ENCODE measurements at places on chromosomes 5 and 9.
A peak's percentile ranks its signal among the peaks of the same experiment; 100 is the strongest.

GRCh38 chr5:14034963-14035362 is 90.5 kb upstream of the DNAH5 start:
- DNase-seq, result no peak

- DNase-seq, result no peak
Measured at GRCh38 chr9:6644346-6645104, 1.0 kb downstream of the GLDC start.

GRCh38 chr5:137269274-137269673 is 229.9 kb downstream of the SPOCK1 start:
- no peak for DNase-seq

GRCh38 chr5:54093081-54093492 is 217.3 kb downstream of the ARL15 start:
- no peak for DNase-seq

DNA sequence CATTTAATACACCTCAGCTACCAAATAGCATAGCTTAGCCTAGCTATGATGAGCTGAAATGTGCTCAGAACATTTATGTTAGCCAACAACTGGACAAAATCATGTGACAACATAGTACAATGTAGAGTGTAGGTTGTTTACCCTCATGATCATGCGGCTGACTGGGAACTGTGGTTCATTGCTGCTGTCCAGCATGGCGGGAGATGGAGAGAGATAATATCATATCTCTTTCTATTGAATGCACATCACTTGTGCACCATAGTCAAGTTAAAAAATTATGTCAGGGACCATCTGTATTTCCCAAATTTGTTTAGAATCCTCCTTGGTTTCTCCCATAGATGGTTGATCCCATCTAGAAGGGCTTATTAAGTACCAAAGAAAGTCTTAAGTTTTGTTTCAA is 151.1 kb upstream of the ELL2 start:
- DNase-seq, result no peak

DNA sequence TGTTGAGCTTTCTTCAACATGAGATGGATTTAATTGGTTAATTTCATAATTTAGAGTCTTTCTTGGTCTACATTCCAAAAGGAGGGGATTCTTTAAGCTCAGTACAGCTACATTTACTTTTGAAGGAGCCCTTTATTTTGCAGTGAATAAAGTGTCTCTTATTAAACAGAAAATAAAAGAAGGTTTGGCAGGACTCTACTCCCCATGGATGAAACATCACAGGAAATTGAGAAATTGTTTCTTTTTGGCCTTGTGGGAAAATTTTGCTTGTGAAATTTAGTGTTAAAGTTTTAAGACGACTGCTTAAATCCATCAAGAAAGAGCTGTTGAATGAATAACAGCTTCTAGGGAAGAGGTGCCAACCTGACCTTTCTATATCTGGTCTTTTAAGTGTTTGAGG is 187.7 kb downstream of the NTRK2 start:
- DNase-seq, result no peak

DNA sequence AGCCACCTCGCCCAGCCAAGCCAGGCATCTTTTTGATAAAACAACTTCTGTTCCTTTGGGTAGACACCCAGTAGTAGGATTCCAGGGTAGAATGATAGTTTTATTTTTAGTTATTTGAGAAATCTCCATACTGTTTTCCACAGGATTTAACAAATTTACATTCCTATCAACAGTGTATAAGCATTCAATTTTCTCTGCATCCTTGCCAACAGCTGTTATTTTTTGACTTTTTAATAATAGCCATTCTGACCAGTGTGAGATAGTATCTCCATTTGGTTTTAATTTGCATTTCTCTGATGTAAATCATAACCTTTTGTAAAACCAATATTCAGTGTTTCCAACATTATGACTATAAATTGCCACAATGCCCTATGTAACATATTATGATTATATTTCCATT is 28.2 kb upstream of the CCNB1 start:
- no peak for DNase-seq

- no peak for DNase-seq
Measured at GRCh38 chr9:92976431-92976830, 29.1 kb downstream of the FGD3 start.

DNA sequence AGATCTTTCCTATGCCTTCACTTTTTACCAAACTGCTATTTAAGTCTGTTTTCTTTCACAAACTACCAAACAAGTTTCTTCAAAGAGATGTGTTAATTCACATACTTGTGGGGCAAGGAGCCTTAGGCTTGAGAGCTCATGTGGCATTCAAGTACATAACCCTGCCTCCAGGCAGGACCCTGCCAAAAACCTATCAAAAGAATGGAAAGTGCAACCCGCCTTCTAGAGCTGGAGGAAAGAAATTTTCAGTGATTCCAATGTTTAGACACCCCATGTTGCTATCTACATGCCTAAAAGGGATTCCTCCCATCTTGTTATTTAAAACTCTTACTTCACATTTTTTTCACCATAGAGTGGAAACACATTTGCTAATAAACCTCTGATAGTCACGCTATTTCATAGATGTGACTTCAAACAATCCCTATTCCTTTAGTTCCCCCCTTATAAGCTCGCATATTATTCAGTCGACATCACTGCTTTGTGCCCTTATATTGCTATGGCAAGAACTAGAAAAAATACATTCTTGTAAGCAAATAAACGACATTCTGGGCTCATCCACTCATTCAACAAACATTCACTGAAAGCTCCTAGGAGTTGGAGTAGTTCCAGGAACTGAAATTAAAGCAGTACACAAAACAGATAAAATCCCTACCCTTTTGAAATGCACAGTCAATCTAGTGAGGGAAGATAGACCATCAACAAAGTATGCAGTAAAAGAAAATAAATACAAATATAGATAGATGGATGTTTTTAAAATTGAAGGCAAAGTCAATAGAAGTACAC is 518.1 kb downstream of the ELAVL2 start:
- no peak for DNase-seq

GRCh38 chr5:145949474-145949873 is 13.1 kb downstream of the SH3RF2 start:
- no peak for DNase-seq

GRCh38 chr9:77738932-77739331 is 90.8 kb upstream of the GNA14 start:
- no peak for DNase-seq

- no peak for DNase-seq
Measured at GRCh38 chr9:79939819-79940218, 368.1 kb downstream of the TLE4 start.

DNA sequence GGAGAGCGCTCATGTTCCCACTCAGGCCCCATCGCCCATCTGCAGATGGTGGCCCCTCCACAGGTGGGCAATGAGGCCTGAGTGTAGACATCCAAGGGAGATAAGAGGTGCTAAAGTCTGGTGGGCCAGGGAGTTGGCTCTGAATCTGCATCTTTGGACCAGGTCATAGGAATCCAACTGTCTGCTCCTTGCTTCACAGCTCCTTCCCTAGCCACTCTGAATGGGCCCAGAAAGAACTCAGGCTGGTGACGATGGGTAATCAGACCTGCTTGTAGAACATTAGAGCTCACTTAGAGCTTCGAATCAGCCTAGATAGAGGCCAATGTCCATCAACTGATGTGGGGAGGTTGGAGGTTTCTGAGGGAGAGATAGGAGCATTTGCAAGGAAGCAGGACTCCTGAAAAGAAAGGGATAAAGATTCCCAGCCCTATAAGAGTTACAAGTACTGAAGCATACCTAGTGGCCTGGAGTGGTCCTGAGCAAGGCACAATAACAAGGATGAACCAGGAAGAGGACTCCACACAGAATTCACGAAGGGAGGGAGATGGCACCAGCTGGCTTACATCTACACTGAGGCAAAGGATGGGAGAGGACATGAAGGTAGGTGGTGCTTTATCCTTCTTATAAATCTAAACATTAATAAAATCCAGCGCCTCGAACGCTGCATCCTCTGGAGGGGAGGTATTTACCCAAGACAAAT is 132.8 kb upstream of the ALDH1B1 start:
- DNase-seq, result no peak

DNA sequence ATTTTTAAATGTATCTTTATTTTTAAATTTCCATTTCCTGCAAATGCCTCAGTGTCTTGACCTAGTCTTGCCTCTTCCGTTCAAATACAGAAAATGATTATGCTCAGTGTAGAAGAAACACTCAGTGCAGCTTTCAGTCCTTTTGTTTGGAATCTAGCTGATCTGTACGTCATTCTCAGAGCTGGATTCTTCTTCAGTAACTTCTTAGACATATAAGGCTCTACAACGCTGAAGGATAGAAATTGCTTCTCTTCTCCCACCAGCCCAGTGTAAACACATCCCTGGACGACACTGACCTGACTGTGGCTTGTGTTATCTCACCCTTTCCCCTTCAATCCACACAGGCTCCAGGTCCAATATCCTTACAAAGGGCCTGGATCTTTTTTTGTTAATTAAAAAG is 3.2 kb upstream of the ALDH1B1 start:
- DNase-seq, result no peak

DNA sequence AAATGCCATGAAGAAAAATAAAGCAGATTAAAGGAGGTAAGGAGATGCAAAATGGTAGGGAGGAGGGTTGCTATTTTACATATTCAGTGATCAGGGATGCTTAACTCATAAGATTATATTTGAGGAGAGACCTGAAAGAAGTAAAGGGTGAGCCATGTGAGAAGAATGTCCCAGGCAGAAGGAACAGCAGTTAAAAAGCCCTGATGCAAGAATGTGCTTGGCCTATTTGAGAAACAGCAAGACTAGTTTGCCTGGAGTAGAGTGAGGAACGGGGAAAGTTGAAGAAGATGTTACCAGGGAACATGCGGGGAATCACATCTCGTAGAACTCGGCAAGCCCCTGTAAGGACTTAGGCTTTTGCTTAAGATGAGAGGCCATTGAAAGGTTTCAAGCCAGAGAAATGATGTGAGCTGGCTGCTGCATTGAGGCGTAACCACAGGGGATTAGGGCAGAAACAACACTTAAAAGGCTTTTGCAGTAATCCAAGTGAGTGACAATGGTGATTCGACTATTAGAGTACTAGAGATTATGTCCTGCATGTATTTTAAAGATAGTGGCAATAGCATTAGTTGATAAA is 198.7 kb downstream of the VPS13A start:
- DNase-seq, result no peak

DNA sequence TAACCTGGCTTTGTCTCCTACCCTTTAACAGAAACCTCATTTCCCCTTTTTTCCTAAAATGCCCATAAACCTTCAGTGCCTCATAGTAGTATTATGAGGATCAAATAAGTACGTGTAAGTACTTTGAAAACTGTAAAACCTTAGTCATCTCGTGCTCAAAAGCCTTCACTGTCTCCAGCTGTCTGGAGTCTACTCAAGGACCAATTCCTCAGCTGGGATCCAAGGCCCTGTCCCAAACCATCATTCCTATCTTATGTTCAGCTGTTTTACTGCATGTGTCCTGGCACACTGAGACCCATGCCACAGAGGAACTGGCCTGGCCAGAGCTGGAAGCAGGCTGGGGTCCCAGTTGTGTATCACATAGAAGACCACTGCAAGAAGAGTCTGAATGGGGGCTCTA is 15.9 kb downstream of the ADAMTSL1 start:
- no peak for DNase-seq

GRCh38 chr5:123036391-123037103 is at the start of gene PPIC:
Gene PPIC, minus strand, starts transcription at chr5:123036725. Its CDS starts 100 bp downstream, at chr5:123036625.
- no peak for DNase-seq

- no peak for DNase-seq
Measured at GRCh38 chr5:20445326-20445860, 457.4 kb upstream of the CDH18 start.

GRCh38 chr5:134594336-134594735 is 38.3 kb downstream of the SAR1B start:
- DNase-seq, result no peak

DNA sequence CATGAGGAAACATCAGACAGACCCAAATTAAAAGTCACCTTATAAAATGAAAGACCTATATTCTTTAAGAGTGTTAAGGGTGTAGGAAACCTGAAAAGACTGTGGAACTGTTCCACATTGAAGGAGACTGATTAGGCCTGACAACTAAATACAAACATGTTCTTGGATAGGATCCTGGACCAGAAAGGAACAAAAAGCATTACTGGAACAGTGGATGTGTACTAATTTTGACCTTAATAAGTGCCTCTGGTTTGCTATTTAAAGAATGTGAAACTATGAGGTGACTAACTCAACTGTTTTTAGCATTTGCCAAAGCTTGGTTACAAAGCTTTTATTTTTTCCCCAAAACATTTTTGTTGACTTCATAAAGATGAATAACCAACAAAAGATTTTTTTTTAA is 340.6 kb downstream of the CAAP1 start:
- no peak for DNase-seq

- peak; percentile 8 for DNase-seq
Measured at GRCh38 chr9:757246-757881, 84.1 kb upstream of the DMRT1 start.

- no peak for DNase-seq
Measured at GRCh38 chr5:171855798-171856763, 70.5 kb downstream of the SMIM23 start.

- DNase-seq, result no peak
Measured at GRCh38 chr9:26673261-26673660, 219.3 kb downstream of the CAAP1 start.

DNA sequence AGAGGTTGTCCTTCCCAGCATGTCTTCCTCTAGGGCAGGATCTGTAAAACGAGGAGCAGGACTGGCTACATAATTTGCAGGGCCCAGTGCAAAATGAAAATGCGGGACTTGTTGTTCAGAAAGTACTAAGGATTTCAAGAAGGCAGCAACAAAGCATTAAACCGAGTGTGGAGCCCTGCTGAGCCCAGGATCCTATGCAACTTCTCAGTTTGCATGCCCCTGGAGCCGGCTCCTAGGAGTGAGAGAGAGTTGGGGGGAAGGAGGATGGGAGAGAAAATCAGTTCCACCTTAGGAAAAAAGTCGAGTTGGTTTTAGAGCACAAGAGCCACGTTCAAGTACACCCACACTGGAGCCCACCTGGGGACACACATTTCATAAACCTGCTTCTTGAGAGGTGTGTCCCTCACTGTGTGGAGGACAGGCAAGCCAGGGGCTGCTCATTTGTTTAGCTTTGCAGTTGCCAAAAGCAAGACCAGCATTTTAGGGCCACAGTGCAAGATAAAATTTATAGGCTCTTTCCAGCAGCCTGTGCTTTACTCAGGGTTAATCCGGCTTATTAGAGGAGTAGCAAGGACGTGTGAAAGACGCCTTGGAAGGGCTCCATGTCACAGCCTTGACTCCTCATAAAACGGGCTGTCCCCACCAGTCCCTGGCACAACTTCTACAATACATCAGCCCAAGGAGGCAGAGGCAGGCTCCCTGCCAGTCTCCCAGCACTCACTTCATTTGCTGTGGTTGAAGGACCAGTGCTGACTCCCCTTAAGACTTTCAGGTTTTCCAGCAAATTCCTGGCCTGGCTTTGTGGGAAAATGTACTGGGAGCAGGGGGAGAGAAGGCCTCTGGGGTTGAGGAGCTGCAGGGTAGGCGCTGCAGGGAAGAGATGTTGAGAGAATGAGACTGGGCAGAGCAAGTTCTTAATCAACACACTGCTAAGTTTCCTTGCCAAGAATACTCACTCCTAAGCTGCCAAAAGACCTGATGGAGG is 159.7 kb upstream of the SEMA6A start:
- no peak for DNase-seq

- peak; percentile 55 for DNase-seq
Measured at GRCh38 chr9:78213712-78214111, 22.2 kb upstream of the CEP78 start.

GRCh38 chr5:78626009-78626571 is 22.5 kb downstream of the LHFPL2 start:
- DNase-seq, result no peak

- DNase-seq, result no peak
Measured at GRCh38 chr5:124806026-124806372, 59.6 kb upstream of the ZNF608 start.

GRCh38 chr5:179509239-179509638 is 41.1 kb upstream of the RUFY1 start:
- no peak for DNase-seq

GRCh38 chr5:97499605-97500004 is 316.6 kb upstream of the RIOK2 start:
- DNase-seq, result no peak

GRCh38 chr5:142587354-142587965 is 98.4 kb downstream of the FGF1 start:
- DNase-seq, result peak; percentile 21

Measured in CD4-positive, alpha-beta T cell treated with Interleukin-10 for 1 hour (primary cell).